ENCODE measurements at places on chromosomes 16 and 17.

DNA sequence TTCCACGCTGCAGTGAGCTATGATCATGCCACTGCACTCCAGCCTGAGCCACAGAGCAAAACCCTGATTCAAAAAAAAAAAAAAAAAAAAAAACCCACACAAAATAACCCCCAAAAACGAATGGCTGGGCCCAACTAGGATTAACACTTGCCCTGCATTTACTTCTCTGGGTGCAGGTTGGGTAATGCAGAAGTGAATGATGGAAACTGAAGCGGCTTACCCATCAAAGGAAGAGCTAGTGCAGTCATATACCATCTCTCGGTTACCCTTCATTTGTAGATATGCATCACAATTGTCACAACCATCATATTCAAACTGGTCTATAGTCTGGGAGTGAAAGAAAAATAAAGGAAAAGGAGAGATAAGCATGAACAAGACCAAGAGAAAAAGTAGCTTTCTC lies 819 bp downstream of the SUPT4H1 start:
- DNase-seq: no peak

DNA sequence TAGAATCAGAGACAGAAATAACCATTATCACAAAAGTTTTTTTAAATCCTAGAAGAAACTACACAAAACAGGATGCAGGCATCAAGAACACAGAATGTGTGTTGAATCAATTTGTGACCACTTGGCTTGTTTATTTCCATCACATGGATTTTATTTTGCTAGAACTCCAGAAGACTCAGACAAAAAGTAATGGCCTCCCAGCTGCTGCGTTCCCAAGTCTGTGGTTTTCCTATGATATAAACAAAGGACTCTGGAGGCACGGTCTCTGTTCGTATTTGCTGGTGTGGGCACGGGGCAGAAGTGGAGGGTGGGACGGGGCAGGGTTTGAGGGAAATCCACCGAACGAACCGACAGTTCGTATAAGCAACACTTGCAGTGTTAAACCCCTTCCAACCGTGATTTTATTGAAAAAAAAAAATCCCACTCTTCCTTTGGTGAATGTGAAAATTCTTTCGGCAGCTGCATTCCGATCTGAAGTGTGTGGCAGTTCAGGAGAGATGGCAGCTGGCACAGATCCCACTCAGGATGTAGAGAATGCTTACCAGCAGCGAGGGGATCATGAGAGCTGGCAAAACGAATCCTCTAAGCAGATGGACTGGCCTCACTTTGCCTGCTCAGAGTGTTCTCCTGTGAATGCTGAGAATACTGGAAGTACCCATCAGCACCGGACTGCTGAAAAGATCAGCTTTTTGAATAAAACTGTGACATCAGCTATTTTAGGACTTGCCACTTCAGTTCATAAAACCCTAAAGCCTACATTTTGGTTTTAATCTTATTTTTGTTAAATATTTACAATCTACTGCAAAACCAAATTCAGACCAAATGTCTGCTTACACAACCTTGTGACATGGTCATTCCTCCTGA lies 165.2 kb downstream of the VPS53 start:
- no peak for DNase-seq

DNA sequence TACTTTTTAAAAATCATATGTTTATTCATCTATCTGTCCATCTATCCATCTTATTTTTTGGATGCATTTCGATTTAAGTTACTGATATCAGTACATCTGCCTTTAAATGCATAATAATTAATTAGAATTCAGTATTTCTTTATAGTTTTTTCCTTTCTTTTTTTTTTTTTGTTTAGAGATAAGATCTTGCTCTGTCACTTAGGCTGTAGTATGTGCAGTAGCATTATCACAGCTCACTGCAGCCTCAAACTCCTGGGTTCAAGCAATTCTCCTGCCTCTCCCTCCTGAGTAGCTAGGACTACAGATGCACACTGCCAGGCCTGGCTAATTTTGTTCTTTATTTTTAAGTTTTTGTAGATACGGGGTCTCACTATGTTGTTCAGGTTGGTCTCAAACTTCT lies 133.4 kb downstream of the SSH2 start:
- no peak for DNase-seq

GRCh38 chr16:63403792-63404191 lies 1367.6 kb upstream of the CDH8 start:
- no peak for DNase-seq

GRCh38 chr17:77032929-77033328 lies 107.8 kb upstream of the SEC14L1 start:
- no peak for DNase-seq

- no peak for DNase-seq
Measured at GRCh38 chr16:86478779-86479178, 31.5 kb upstream of the FOXF1 start.

- DNase-seq: no peak
Measured at GRCh38 chr16:12417815-12418211, 385.9 kb downstream of the CPPED1 start.

Measured in heart right ventricle (tissue), 16 donors.